ENCODE measurements at places on chromosomes 13 and 19.
A peak's percentile ranks its signal among the peaks of the same experiment; 100 is the strongest.

- DNase-seq = no peak
Observed at GRCh38 chr19:932648-933552, 7.1 kb downstream of the ARID3A start.

DNA sequence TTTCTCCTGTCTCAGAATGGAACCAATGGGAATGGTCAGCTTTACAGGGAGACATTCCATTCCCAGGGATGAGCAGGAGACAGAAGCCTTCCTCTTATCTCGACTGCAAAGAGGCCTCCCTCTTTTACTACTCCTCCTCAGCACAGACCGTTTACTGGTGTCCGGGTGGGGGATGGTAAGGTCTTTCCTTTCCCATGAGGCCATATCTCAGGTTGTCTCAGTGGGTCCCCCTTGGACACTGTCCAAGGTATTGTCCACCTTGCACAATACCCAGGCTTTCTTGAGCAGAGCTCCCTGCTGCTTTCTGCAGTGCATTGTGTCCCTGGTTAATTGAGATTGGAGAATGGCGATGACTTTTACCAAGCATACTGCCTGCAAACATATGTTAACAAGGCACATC is 7.5 kb upstream of the ZNF808 start:
- no peak for DNase-seq

GRCh38 chr13:32121316-32121715 is 89.7 kb downstream of the FRY start:
- no peak for DNase-seq

DNA sequence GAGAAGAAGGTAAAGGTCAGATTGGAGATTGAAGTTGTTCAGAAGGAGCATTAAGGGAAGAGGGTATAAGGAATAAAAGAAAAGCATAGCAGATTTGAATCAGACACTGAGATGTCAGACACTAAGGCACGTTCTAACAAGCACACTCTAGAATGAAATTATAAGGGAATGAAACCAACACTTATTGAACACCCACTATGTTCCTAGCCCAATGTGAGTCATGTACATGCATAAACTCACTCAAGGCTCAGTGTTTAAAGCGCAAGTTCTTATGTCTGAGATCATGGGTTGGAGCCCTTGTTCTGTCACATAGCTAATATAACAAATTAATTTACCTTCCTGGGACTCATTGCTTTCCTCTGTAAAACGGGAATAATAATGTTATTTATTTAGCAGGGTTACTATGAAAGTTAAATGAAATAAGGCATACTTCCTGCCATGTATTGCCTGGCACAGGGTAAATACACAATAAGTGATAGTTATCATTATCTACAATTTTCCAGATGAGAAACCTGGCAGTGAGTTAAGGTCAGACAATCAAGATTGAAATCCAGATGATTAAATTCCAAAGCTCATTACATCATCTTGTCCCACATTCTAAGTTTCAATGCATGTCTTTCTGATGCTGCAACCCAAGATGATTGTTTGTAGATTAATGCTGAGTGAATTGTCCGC is 68.3 kb upstream of the DACH1 start:
- no peak for DNase-seq

- no peak for DNase-seq
Observed at GRCh38 chr19:21839976-21840375, 4.0 kb upstream of the ZNF43 start.

- no peak for DNase-seq
Observed at GRCh38 chr13:114219392-114219791, 15.3 kb upstream of the CDC16 start.

GRCh38 chr19:2717638-2718541 is 3.3 kb downstream of the DIRAS1 start:
- DNase-seq = no peak

DNA sequence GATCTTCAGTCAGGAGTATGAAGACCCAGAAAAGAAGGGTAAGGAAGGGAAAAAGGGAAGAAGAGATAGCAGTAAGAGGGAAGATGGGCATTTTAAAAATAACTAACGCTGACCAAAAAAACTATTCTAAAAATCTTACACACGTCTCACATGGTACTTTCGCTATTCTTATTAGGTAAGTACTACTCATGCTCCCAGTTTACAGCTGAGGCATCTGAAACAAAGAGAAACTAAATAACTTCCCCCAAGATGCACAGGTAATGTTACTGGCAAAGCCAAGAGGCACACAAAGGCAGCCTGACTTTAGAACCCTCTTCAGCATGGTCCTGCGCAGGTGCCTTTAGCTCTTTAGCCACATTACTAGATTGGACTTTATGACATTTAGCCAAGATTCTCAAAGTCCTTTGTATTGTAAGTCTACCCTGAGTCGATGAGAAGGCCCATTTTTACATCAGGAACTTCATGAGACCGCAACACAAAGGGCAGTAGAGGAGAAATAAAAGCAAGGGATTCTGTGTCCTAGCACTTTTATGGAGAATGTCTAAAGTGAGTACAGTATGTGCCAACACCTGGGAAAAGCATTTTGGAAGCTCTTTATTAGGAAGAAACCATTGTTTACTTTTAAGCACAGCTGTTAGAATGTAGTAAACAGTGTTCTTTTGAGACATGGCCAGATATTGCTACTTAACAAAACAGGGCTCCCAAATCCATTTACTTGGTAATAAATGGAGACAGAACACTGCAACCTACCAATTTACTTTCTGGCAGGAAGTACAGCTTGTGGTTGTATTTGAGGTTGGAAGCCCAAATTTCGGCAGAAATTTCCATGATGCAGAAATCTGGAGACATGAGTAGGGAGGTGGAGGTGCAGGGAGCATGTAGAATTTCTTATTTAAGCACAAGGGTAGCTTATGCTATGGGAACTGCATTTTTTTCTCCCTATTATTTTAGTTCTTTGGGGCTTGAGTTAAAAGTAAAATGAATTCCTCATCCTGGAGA is 250.7 kb downstream of the KCTD12 start:
- no peak for DNase-seq

DNA sequence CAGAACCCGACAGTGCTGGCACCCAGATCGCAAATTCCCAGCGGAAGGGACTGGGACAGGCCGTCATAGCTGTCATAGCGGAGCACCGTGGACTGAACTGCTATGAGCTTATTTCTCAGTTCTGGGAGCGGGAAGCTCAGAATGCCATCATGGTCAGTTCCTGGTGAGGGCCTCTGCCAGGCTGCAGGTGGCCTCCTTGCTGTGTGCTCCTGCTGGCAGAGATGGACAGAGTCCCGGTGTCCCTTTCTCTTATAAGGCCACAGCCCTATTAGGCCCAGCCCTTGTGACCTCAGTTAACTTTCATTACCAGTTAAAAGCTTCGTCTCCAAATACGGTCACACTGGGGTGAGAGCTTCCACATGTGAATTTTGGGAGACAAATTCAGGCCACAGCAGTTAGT is 4.6 kb downstream of the ZNF444 start:
- no peak for DNase-seq

GRCh38 chr19:2458054-2458453 is 1.3 kb upstream of the LMNB2 start:
- DNase-seq = no peak

GRCh38 chr19:15437355-15438123 is 12.2 kb downstream of the WIZ start:
- DNase-seq = no peak

DNA sequence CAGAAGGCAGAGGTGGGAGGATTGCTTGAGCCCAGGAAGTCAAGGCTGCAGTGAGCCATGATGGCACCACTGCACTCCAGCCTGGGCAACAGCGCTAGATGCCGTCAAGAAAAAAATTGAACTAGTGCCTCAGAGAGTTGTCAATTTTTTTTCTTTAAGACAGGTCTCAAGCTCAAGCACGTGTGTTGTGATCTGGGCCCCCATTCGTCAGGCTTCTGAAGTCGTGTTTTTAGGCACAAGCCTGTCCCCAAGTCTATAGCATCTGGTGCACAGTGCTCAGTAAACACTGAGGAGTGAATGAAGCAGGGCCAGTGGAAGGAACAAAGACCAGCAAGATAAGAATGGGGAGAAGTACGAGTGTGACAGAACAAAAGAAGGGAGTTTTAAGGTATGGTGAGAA is 23.7 kb upstream of the LAMP1 start:
- no peak for DNase-seq

DNA sequence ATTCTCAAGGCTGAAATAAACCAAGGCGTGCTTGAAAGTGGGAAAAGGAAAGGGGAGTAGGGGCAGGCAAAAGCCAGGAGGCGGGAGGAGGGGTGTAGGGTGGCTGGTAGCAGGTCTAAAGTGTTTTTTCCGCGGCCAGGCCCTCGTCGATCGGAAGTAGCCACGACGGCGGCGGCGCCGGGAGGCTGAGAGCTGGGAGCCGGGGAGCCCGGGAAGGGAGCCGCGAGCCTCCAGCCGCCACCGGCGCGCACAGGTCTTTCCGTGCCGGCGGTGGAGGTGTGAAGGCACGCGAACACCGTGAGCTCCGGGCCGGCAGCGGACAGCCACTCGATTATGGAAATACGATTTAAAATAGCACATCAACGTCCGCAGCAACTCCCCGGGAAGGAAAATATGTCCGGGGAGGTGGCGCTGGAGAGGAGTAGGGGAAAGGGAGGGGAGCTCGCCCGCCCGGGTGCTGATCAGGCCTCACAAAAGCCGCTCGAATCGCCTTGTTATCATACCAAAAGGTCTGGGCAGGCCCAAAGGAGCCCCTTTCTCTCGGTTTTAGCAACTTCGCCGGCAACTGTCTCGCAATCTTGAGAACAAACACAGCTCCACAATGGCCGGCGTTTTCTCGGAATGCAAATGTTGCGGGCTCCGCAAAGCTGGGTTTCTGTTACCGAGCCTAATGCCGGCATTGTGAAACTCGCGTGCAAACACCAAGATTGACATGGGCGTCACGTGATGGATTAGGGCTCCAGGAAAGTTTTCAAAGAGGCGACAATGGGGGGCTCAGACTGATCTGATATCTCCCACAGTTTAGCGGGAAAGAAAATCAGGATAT is 2.9 kb upstream of the PCDH8 start:
- DNase-seq = no peak

DNA sequence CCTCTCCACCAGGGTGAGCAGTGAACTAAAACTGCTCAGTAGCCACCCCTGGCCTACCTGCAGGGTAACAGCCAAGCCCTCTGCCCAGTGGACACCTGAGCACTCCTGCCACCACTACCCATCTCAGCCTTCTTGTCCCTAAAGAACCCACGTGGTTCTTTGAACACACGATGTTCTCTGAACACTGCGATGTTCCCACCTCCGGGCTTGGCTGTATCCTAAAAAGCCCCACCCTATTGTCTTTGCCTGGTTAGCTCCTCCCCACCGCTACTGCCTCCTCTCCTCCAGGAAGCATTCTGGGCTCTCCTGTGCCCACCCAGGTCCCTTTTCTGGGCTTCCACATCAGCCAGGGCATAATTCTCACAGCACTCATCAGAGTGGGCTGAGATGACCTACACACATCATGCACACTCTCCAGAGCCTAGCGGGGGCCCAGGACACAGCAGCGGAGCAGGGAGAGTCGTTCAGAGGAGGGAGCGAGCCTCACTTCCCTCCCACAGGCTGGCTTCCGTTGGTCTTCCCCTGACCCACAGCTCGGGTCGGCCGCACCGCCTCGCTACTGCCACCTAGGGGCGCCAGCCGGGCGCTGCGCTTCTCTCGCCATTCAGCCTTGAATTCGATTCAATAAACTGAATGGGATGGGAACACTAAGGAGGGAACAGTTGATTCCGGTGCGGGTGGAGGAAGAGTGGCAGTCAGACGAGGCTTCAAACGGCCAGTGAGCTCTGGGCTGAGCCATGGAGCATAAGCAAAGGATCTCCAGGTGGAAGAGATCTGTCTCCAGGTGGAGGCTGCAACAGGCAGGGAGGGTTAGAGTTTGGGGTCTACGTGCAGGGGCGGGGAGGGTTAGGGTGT is 3.2 kb downstream of the ELAVL1 start:
- DNase-seq = peak; percentile 45

GRCh38 chr13:114104655-114105520 is 27.5 kb downstream of the RASA3 start:
- DNase-seq = no peak

DNA sequence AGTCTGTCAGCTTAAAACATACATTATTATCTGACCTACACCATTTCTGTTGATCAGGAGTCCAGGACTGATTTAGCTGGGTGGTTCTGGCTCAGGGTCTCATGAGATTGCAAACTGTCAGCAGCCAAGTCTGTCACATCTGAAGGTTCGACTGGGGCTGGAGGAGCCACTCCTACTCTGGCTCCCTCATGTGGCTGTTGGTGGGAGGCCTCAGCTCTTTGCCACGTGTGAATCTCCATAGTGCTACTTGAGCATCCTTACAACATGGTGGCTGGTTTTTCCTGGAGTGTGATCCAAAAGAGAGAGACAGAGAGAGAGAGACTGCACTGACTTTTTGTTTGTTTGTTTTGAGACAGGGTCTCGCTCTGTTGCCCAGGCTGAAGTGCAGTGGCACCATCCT is 63.6 kb upstream of the NFIC start:
- no peak for DNase-seq

GRCh38 chr13:50699874-50700663 is 143.4 kb downstream of the DLEU7 start:
- DNase-seq = no peak

DNA sequence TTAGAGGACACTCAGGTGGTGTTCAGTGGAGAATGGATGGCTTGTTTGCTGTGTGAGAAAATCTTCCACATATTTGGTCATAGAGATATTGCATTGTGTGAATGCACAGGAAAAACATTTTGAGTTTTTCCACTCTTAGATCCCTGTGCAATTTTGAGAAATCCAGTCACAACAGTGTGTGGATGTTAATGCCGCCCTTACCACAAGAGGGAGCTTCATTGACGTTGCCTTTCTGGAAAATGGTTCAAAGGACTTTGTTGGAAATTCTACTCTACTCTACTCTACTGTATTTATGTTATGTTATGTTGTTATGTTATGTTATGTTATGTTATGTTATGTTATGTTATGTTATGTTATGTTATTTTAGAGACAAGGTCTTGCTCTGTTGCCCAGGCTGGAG is 13.4 kb downstream of the ZNF20 start:
- DNase-seq = peak; percentile 14

GRCh38 chr13:28568286-28568685 is 73.4 kb upstream of the FLT1 start:
- DNase-seq = no peak

GRCh38 chr19:42111384-42111783 is 20.9 kb downstream of the POU2F2 start:
- DNase-seq = no peak

DNA sequence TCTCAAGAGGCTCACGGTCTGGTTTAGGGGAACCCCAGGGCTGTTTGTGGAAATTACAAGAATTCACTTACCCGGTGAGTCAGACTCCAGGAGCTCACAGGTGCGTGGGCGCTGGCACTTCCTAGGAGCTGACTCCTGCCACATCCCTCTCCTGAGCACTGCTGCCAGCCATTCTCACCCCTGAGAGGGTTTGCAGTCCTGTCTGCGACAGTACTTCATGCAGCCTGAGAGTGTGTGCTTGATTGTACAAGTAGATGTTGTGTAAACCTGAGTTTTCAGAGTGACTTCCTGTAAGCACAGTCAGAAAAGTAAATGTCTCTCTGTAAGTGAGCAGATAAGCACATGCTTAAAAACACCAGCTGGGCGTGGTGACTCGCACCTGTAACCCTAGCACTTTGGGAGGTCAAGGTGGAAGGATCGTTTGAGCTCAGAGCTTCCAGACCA is 8.1 kb downstream of the MRPL4 start:
- no peak for DNase-seq
